ENCODE measurements at places on chromosomes 2 and 18.
A peak's percentile ranks its signal among the peaks of the same experiment; 100 is the strongest.

DNA sequence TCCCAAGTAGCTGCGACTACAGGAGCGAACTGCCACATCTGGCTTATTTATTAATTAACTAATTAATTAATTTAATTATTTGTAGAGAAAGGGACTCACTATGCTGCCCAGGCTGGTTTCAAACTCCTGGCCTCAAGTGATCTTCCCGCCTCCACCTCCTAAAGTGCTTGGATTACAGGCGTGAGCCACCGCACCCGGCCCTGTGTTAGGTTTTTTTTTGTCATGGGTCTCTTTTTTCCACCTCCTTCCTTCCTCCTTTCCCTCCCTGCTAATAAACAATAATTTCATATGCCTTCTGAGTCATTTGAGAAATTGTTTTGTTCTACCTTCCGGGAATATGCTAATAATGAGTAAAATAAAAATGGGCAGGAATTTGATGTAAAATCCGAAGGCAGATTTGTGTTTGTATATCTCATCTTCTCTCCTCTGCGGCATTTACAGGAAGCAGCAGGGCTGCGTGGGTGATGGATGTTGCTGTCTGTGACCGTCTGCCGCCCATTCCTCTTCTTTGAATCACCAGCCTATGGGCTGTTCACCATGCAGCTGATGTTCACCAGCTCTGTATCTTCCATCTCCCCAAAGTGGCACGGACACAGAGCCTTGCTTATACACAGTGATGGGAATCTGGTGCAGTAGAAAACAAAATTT, 89.9 kb downstream of the ACSL3 start:
- DNase-seq, result no peak

- peak; percentile 86 for DNase-seq
Observed at GRCh38 chr2:216596236-216596979, 36.8 kb upstream of the IGFBP2 start.

GRCh38 chr2:222891890-222892289, 31.1 kb downstream of the ACSL3 start:
- DNase-seq, result no peak

DNA sequence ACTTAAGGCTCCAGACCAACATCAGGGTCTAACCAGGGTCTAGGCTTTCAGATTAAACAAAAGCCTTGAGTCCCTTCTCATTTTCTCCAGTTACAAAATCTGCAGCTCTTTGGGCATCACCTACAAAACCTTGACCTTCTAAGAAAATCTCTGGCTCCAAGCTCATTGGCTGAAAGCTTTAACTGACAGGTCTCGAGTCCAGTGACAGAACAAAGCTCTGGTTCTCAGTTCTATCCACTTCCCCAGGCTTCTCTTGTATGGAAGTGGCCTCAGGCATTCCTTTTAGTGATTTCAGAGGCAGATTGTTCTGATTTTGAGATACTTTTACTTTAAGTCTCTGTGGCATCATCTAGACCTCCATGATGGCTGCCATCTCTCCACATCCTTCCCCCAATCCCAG, 11.3 kb downstream of the SIX2 start:
- no peak for DNase-seq

GRCh38 chr2:204220896-204221295, 284.3 kb downstream of the ICOS start:
- DNase-seq, result no peak

GRCh38 chr2:195572895-195573683, 83.9 kb upstream of the SLC39A10 start:
- no peak for DNase-seq

GRCh38 chr2:72788756-72789155, 37.1 kb downstream of the EXOC6B start:
- peak; percentile 4 for DNase-seq
